ENCODE measurements at places on chromosomes 7 and 10. TPM values are rescaled to one million over a fixed set of nuclear protein-coding genes. Genes with fewer than 3 reads are reported as not detected.

DNA sequence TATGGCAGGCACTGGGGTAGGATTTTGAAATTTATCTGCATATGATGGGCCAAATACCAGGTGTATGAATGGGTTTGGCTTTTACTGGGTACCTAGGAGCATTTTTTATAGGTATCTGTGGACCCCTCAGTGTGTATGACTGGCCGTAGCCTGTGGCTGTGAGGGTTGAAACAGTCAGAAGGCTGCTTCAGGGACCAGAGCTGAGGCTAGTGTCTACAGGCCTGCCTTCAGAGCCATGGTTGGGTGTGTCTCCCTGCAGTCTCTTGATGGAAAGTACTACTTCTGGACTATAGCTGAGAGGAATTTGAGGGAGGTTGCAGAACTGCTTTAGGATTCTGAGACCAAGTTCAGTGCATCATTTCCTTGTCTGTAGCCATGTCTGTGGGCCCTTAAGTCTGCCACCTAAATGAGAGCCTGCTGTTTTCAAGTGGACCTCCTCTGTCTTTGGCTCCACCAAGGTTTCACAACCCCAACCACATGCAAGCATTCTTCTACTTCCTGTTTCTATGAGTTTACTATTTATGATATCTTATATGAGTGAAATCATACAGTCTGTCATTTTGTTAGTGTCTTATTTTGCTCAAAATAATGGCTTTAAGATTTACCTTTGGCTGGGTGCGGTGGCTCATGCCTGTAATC lies 19.9 kb upstream of the ZNF138 start:
- no peak for DNase-seq

DNA sequence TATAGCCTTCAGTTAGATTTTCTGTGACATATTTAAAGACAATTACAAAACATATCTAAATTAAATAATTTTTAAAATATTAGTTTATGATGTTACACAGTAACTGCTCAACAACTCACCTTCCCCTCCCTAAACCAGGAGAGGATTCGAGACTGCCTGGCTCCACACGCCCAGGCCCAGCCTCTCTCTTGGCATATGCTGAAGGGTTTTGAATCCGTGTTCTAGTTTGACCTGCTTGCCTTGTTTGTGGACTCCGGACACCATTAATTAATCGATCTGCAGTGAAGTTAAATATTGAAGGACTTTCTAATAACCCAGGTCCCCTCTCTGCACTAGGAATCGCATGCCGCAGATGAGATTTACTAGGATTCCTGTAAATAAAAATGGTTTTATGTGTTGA lies 106.6 kb downstream of the LARP4B start:
- DNase-seq = no peak

DNA sequence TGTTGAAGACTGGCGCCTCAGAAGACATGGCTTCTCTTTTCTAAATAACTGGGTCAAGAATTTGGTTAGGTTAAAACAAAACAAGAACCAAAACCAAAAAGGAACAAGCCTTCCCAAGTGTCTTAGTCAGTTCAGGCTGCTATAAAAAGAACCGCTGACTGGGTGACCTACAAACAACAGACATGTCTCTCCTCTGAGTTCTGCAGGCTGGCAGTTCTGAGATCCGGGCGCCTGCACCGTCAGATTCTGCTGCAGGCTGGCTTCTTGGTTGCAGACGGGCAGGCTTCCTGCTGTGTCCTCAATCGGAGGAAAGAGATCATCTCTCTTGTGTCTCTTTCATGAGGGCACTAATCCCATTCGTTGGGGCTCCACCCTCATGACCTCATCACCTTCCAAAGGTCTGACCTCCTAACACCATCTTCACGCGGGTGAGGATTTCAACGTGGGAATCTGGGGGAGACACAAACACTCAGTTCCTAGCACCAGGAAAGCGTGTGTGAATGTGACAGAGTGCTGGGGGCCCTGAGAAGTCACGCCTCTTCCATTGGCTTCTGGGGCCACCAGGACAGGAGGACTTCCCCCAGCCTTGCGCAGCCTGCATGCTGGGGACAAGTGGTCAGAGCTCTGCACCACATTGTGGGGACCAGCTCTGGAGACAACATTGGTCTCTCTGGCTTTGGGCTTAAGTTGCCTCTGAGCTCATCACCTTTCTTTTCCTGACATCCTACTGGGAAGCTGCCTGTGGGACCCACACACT lies 63.1 kb downstream of the ASB13 start:
- no peak for DNase-seq

DNA sequence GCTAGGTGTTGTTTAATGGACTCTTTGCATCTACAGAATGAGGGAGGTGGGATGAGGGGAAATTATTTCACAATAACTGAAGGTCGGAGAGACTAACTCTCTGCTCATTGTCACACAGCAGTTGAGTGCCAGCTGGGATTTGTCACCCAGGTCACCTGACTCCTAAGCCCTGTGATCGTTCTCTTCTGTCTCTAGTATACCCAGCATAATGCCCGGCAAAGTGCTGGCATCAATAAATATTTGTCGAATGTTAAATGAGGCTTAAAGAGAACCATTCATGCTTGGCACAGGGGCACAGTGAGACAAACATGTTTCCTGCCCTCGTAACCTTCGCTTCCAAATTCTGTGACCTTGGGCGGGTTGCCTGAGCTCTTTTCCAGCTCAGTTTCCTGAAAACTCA lies 70.8 kb downstream of the TCF7L2 start:
- no peak for DNase-seq

- peak; percentile 82 for DNase-seq
Observed at GRCh38 chr7:48360574-48360973, 189.3 kb downstream of the ABCA13 start.

GRCh38 chr7:138843632-138844580 lies 45.9 kb upstream of the ATP6V0A4 start:
- no peak for DNase-seq

DNA sequence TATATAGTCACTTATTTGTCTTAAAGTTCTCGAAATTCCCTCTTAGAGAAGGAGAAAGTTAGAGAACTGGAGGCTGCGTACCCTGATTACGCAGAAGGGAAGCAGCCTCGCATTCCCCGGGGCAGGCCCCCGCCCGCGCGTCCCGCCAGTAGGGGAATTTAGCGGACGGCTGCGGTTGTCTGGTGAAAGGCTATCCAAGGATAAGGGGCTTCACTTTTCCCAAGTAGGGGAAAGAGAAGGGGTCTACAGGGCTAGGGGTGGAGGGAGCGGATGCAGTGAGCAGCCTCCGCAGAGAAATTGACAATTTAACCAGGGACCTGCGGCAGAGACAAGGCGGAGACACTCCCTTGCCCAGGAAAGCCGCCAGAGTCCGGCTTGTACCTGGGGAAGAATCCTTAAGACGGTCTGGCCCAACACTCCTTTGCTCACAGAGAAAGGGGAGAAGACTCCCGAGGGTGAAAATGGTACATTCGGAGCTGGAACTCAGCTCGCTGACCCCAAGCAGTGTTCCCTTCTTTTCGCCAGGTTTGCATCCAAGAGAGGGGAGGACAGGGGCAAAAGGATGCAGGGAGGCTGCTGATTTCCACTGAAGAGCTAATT lies 994 bp upstream of the MAGI2 start:
- no peak for DNase-seq

- no peak for DNase-seq
Observed at GRCh38 chr7:132560825-132561529, 15.3 kb downstream of the PLXNA4 start.

DNA sequence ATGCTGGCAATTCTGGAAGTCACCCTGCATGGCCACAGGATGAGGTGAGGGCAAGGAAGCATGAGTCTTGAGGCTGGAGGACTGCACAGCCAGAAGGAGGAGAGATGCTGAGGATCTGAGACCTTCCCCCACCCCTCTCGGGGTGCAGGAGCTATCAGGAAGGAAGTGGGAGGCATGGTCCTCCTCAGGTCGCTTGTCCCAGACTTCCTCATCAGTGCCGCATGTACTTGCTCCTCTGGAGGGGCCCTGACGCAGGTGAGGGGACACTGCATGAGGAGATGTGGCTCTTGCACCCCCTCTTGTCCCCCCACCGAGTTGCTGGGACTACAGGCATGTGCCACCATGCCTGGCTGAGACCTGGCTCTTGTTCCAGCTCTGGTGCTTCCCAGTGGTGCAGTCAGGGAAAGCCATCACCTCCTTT lies 5.7 kb upstream of the ZMIZ1 start:
- DNase-seq = no peak

DNA sequence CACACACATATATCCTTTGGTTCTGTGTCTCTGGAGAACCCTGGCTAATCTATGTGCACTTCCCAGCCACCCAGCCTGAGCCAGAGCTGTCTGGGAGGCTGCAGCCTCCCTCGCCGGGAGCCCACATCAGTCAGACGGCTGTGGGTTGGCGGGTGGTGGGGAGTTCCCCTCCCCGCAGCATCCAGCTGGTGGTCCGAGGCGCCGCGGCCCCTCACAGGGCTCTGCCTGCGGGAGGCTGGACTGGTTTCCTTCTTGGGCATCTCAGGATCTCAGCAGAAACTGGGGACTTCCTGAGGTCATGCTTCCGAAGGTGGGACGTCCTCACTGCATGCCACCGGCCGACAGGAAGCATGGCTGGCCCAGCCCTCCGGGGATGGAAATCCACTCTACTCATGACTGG lies 22.0 kb upstream of the PSMG3 start:
- no peak for DNase-seq

ZNF680 gene
- 4.3 TPM for total RNA-seq

GRCh38 chr10:86768412-86769062 lies 12.1 kb downstream of the BMPR1A start:
- DNase-seq = no peak

GRCh38 chr7:117019786-117020590 lies 66.7 kb downstream of the ST7 start:
- DNase-seq = peak; percentile 59

GRCh38 chr7:148340438-148341280 lies 249.9 kb upstream of the C7orf33 start:
- no peak for DNase-seq

DNA sequence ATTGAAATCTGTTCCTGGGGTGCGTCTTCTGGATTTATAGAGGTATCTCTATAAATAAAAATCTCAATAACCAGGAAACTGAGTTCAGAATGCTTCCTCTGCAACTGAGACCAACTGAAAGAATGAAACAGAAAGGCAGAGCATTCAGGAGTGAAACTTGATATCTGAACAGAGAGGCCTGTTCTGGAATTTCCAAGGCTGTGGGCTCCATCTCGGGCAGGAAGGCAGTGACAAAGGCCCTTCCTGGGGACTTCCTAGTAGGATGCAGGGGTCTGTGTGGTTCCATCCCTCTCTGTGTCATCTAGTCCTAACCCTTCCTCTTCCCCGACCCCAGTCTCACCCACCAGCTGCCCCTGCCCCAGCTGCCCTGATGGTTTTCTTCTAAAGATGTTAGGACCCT lies 52.0 kb downstream of the JCAD start:
- DNase-seq = no peak

SKIDA1 gene
- 0.17 TPM for total RNA-seq
